Activated CD4-positive, CD25-positive, alpha-beta regulatory T cell treated with anti-CD3 and anti-CD28 coated beads, Interleukin-2, amount 50 U/mL, for 72 hours (primary cell): ENCODE measurements at places on chromosomes 3 and 15.

DNA sequence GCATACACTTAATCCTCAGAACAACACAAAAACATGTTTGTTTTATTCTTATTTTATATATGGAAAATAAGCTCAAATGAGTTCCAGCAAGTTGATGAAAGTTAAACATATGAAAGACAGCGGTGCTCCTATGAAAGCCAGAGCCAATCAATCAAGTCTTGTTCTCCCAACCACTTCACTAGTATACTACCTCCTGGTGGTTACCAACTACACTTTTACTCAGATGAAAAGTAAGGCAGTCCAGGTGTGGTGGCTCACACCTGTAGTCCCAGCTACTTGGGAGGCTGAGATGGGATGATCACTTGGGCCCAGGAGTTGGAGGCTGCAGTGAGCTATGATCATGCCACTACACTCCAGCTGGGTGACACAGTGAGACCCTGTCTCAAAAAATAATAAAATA is 66.0 kb downstream of the MAGI1 start:
- DNase-seq, result no peak

- no peak for DNase-seq
Observed at GRCh38 chr3:128051459-128051836, 789 bp upstream of the SEC61A1 start.

DNA sequence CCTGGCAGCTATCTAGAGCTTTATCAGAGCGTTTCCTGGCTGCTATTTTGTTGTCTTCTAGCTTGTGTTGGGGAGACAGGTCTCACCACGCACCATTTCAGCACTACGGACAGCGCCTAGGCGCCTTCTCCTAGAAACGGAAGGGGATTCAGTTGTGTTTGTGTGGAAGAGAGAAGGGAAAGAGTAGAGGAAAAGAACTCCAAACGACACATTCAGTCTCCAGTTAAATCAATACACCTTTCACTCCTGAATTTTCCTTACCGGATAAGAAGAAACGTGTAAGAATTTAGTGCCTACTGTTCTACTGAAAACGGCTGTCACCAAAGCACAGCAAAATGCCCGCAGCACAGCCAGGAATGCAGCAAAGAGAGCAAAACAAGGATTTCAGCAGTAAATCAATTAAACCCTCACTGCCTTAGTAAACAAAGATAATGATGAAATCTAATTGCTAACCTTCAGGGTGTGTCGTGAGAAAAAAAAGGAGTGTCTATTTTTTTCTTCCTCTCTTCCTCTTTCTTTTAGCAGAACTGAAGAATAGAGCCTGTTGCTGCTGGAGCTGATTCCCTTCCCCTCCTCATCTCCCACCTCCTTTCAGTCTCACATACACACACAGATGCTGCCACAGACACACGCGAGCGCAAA is 412 bp upstream of the CTXN2 start:
- DNase-seq, result no peak

- DNase-seq, result no peak
Observed at GRCh38 chr15:47506329-47507100, 210.8 kb upstream of the SEMA6D start.

- DNase-seq, result no peak
Observed at GRCh38 chr3:123283074-123283473, 81.3 kb downstream of the SEC22A start.

DNA sequence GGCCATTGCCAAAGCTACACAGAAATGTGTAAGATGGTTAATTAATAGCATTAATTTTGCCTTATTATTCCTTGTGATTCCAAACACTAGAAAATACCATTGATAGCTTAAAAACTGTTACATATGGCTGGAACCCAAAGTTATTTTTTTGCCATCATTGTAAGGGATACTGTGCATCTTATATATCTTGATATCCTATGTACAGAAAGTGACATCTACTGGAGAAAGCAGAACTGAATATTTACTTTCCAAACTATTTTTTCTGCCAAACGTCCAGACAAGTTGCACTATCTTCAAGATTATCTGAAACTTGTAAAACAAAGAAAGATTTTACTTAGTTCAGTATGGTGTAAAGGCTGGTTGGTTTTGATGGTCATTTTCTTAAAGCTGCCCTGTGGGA is 33.3 kb upstream of the MEIS2 start:
- DNase-seq, result no peak

- DNase-seq, result no peak
Observed at GRCh38 chr15:70088887-70089691, 8.6 kb downstream of the TLE3 start.

GRCh38 chr3:42214064-42214463 is 51.9 kb downstream of the CCK start:
- DNase-seq, result no peak

GRCh38 chr3:168165390-168166269 is 69.9 kb upstream of the GOLIM4 start:
- DNase-seq, result no peak
